ENCODE measurements at places on chromosomes 2 and 18.

GRCh38 chr2:168731616-168732015 is 70.8 kb upstream of the NOSTRIN start:
- DNase-seq: no peak

GRCh38 chr2:44974064-44974715 is 32.7 kb downstream of the SIX3 start:
- peak; percentile 74 for DNase-seq

DNA sequence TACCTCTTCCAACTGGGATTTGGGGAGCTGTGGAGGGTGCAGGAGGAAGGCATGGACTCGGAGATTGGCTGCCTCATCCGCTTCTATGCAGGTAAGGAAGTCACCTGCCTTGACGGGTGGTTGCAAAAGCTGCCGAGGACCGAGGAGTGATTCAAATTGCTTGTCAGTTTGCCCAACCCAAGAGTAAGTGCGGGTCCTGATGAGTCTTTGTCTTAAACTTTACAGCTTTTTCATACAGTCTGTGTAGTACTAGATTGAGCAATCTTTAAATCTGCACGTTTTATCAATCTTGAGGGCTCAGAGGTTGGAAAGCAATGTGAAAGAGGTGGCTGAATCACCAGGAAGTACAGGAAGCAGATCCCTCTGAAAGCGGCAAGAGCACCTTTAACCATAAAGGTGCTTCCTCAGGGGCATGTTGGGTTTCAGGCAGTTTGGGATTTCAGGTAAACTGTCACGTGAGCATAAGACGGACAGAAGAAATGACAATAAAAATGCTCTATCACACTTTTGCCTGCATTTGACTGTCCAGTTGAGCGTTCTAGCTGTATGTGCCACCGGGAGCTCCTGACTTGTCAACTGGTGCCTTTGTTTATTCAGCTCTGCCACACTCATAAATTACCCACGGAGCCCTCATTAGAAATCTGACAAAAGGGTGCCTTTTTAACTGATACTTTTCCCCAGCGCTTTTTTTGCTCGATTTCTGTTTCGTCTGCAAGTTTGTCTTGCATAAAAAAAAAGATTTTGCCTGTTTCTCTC is 2.0 kb downstream of the PHLPP1 start:
- no peak for DNase-seq

GRCh38 chr2:179349670-179350303 is 85.2 kb upstream of the SESTD1 start:
- no peak for DNase-seq

DNA sequence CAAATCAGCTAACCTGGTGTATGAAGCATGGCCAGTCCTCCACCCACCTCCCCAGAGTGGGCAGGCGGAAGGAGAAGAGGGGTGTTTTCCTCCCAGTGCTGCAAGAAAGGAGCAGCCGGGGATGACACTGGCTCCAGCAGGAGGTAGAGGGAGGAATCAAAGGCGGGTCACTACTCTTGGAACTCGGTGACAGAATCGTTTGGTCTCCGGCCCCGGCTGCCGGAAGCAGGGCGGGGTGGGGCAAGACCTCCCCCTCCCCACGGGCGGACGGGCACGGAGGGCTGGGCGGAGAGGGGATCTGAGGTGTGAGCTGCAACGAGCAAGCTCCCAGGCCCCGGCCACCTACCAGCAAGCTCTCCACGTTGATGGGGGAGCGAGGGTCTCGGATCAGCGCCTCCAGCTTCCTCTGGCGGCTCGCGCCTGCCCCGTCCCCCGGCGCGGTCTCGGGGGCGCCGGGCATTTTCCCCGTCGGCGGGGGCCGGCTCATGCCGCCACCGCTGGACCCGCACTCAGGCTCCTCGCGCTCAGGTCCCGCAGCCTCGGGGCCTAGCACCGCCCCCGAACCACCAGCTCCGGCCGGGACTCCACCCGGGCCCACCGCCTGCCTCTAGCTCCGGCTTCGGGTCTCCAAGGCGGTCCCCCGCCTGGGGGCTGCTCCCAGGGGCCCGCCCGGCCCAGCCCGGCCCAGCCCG is 640 bp downstream of the ROCK2 start:
- peak; percentile 7 for DNase-seq

DNA sequence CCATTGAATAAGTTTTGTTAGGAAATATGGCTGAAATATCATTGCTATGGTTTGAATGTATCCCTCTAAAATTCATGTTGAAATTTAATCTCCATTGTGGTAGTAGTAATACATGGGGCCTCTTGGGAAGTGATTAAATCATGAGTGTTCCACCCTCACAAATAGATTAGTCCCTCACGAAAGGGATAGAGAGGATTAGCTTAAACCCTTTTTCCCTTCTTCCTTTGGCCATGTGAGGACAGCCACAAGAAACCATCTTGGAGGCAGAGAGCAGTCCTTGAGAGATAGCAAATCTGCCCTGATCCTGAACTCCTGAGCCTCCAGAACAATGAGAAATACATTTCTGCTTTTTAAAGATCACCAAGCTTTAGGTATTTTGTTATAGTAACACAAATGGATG is 274.2 kb downstream of the CDH19 start:
- DNase-seq: no peak

GRCh38 chr2:233164967-233165366 is 86.5 kb upstream of the ATG16L1 start:
- DNase-seq: no peak

GRCh38 chr18:47108373-47108772 is 41.9 kb downstream of the HDHD2 start:
- DNase-seq: no peak

GRCh38 chr2:239831001-239831731 is 194.0 kb downstream of the NDUFA10 start:
- DNase-seq: peak; percentile 21

- DNase-seq: no peak
Measured at GRCh38 chr2:100446696-100447095, 23.6 kb upstream of the NMS start.

DNA sequence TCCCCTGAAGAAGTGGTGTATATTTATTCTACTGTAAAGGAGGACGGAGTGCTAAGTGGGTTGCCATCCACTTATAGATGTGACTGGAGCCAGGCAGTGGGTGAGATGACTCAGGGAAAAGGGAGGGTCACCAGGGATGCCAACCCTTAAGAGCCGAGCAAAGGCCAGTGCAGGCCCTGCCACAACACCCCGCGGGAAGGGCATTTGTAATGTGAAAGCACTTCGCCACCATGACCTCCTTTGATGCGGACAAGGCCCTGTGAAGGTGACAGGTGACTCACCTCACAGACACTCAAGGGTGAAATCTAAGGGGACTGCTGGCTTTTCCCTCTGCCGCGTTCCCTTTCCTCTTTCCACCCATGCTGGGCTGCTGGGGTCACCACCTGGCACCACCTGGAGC is 50.2 kb upstream of the MRPL33 start:
- DNase-seq: no peak

- no peak for DNase-seq
Measured at GRCh38 chr2:1150724-1151511, 200.3 kb downstream of the SNTG2 start.

GRCh38 chr2:23824777-23825212 is 102.1 kb downstream of the ATAD2B start:
- no peak for DNase-seq

DNA sequence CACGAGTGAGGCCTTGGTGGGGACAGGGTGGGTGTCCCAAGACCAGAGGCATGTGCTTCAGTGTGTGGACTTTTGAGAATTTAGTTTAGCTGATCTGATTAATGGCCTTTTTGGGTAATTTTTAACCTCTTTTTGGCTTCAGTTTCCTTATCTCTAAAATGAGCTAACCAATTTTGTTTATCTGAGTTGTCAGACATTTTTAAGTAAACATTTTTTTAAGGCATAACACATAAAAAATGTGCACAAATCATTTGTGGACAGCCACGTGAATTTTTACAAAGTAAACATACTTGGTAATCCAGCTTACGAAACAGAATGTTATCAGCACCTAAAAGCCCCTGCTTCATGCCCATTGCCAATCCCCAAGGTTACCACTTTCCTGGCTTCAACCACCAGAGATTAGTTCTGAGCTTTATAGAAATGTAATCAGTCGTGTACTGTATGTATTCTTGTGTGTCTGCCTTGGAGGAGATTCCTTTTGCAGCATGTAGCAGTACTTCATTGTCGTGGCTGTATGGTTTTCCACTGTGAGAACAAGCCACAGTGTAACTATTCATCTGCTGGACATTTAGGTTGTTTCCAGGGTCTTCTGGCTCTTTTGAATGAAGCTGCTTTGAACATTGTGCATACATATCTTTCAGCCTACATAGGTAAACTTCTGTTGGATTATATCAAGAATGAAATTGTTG is 8.4 kb upstream of the INO80C start:
- DNase-seq: no peak

GRCh38 chr18:76064998-76065397 is 430.0 kb downstream of the ZNF516 start:
- peak; percentile 76 for DNase-seq

GRCh38 chr2:39893616-39894015 is 114.6 kb upstream of the THUMPD2 start:
- no peak for DNase-seq

DNA sequence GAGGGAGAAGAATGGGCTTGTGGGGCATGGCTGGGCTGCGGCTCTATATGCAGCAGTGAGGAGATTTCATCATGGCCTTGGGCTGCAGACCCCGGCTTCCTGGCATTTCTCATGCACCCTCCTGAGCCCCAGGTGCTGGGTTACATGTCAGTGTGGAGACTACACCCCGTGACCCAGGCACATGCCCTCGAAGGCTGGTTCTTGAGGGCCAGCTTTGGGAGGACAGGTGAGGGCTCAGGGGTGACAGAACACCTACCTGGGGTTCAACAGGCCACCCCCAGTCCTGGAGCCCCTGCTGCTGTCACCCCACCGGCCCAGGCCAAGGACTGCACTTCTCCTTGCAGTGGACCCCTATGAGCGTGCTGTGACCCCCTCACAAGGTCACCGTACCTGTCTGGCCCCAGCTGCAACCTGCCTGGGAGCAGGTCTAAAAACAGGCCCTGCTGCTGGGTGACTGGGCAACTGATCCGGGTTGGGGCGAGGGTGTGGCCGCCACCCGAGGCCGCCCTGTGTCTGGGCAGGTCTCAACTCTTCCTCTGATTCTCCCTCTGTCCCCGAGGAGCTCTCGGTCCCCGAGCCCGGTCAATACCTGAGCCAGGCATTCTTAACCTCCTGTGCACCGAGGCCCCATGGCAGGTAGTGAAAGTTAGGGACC is 94.8 kb upstream of the OTOS start:
- peak; percentile 36 for DNase-seq

- no peak for DNase-seq
Measured at GRCh38 chr2:68103030-68103708, 40.4 kb upstream of the C1D start.

- no peak for DNase-seq
Measured at GRCh38 chr2:229090225-229090624, 180.9 kb downstream of the PID1 start.

DNA sequence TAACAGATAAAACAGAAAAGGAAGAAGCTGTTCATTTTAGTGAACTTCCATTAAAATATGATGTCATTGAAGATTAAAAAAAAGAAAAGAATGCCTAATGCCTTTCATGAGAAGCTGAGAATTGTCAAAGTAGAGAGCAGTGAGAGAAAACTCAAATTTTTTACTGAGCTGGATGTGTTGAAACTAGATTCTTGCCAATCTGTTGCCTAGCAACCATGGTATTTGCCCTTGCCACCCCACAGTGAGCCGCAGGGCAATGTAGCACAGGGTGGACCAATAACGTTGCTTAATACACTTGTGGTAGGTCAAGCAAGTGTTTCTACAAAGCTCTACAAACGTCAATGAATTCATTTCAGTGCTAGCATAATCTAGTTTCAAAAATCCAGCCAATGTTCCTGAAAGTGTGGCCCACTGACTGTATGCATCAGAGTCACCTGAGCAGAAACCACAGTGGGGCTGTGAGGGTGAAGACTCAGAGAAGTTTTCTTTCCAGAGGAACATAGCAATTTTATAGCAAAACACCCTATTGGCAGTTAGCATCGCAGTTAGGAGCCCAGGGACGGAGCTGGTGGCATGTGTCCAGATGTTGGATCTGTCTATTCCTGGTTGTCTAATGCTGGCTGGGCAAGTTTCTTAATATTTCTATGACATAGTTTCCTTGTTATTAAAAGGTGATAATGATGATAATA is 132.2 kb downstream of the DOCK10 start:
- DNase-seq: no peak

GRCh38 chr2:211516537-211516936 is 960.1 kb downstream of the CPS1 start:
- no peak for DNase-seq

DNA sequence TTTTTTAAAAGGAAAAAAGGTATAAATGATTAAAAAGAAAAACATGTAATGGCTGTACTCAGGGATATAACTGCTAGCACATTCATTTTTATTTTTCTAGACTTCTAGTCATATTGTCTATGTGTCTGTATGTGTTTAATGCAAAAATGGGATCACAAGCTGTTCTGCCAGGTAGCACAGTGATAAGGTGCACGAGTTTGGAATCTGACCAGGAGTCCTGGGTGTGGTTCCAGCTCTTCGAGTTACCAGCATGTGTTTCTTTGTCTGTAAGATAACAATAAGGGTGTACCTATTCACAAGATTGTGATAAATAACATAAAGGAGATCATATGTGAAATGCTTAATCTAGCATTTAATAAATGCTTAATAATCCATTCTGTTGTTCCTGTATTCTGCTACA is 145.3 kb downstream of the PKP4 start:
- DNase-seq: no peak

GRCh38 chr18:67376372-67376771 is 140.1 kb downstream of the DSEL start:
- DNase-seq: no peak

- DNase-seq: no peak
Measured at GRCh38 chr2:166881177-166881576, 7.1 kb upstream of the XIRP2 start.

- DNase-seq: no peak
Measured at GRCh38 chr18:77127769-77128671, 4.6 kb downstream of the MBP start.

DNA sequence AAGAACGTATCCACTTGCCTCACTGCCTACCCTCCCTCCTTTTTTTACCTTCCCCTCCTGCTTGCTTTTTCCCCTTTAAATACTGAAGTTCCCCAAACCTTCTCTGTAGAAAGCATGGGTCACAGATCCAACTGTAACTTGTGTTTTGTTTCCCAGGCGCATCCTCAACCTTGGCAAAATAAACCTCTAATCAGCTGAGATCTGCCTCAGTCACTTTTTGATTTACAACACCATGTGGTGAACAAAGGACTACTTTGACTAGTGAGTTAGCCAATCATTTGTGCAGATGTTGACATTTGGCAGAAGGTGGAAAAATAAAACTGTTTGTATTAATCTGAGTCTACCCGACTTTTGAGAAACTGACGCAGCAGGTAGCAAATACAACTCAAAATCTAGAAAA is 23.3 kb upstream of the MCM6 start:
- DNase-seq: no peak

DNA sequence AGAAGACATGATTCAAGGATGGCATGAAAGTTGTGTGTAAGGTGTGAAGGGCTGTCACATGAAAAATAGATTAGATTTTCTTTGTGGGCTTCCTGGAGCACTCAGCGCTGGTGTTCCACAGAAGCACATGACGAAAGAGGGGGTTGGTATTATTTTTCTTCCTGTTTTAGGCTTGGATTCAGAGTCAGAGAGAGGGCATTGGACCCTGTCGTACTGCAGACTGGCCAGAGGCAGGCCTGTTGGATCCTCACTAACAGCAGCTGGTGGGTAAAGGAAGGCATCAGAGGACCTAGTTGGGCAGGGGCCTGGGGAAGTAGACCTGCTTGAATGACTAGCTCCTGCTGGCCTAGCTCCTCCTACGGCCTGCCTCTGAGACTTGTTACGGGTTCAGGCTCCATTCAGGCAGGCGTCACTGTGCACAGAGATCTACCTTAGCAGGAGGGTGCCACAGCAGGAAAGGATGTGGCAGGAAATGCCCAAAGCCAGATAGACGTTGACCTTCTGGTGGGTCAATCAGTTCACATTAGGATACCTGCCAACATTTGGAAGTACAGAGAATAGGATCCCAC is 13.1 kb downstream of the CTLA4 start:
- no peak for DNase-seq

All from H1 (cell line).